ENCODE measurements at places on chromosomes 3 and 15. TPM values are rescaled to one million over a fixed set of nuclear protein-coding genes. Genes with fewer than 3 reads are reported as not detected.

The MESP2 gene
- 0.99 TPM for total RNA-seq

- no peak for DNase-seq
Measured at GRCh38 chr3:129836381-129837064, 57.0 kb downstream of the TMCC1 start.

GRCh38 chr15:66291816-66292570 is 1.4 kb upstream of the DIS3L start:
- DNase-seq: no peak

The MLF1 gene
- 11.8 TPM for total RNA-seq

DNA sequence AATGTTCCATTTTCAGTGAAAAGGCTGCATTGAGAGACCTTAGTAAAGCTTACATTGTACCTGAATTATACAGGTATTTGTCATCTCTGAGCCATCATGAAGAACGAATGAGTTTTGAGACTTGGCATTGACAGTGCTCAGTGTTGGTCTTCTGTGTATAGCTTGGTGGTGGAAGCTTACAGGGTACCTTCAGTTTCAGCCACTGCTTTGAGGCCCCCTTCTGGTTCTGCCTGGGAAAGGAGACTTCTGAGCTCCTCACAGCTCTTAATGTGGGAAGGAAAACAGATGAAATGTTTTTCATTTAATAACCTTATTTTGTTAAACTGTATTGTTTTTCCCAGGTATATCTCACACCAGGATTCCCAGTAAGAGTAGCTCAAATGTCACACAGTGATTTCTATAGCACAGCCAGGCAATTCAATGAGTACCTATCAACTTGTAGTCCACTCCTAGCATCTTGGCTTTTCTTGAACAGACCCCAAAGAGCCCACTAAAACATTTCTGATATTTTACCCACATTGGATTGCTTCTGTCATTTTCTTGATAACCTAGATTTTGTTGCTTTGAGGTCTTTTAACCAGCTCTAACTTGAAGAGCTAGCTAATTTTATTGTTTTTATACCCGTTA is 5.6 kb downstream of the SERPINI1 start:
- DNase-seq: peak; percentile 49

DNA sequence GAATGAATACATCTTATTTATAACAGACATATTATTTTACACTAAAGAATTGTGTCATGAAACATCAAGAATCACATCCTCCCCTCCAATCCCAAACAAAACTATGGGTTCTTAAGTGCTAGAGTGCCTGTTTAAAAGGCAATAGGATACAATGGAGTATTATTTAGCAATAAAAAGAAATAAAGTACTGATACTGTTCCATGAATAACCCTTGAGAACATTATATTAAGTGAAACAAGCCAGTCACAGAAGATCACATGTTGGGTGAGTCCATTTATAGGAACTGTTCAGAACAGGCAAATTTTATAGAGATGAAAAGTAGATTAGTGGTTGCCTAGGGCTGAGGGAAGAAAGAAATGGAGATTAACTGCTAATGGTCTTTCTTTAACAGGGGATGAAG is 86.5 kb downstream of the ANKRD28 start:
- no peak for DNase-seq

The AADACL2 gene
- under 0.01 TPM for total RNA-seq

DNA sequence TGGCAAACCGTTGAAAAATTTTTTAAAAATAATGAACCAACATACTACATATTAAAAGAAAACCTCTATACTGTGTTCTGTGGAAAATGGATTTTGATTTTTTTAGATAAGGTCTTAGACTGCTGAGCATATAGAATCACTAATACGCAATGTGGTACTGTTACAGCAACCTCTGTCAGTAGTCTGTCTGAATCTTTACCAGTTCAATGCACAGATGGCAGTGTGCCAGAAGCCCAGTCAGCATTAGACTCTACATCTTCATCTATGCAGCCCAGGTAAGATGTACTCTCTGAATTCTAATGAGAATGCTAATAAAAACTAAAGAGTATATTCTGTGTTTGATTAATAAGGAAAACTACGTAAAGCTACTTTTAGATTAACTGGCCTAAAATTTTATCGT is 31.3 kb upstream of the FAH start:
- DNase-seq: no peak

- DNase-seq: peak; percentile 61
Measured at GRCh38 chr15:67003586-67003985, 61.8 kb upstream of the SMAD3 start.

GRCh38 chr15:89172921-89173320 is 48.5 kb downstream of the RLBP1 start:
- DNase-seq: no peak

DNA sequence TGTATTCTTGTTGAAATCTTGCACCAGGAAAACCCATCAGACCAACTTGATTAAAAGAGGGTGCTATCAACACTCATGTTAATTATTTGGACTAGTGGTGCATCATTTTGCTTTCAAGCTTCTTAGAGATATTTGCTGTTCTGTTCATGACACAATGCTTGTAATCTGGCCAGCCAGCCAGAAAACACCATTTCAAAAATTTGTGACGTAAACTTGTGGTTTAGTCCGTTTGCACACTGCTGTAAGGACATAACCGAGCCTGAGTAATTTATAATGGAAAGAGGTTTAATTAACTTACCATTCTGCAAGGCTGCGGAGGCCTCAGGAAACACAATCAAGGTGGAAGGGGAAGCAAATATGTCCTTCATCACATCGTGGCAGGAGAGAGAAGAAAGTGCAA is 374.3 kb upstream of the TGFBR2 start:
- DNase-seq: peak; percentile 88

GRCh38 chr3:29333576-29333975 is 52.7 kb downstream of the RBMS3 start:
- DNase-seq: no peak

The TMEM212 gene
- total RNA-seq: not detected

DNA sequence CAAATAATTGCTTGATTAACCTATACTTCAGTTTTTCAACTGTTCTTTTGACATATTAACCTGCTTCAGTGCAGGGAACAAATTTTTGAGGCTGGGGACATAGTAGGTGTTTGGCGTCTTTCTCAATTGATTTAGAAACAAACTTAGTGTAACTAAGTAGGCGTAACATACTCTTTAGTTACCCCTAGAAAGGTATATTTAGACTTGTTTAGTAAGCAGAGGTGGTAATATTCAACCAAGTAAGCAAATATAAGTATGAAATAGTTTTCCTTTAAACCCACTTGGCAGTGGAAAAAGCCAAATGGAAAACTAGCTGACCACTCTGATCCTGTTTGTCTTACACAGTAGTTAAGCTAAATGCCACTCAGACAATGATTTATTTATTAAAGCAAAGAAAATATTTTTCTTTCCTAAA is 113.2 kb downstream of the MBNL1 start:
- no peak for DNase-seq

GRCh38 chr15:41939986-41940385 is 32.4 kb downstream of the EHD4 start:
- DNase-seq: no peak

- DNase-seq: no peak
Measured at GRCh38 chr3:65385805-65386204, 652.9 kb downstream of the MAGI1 start.

The AGBL1 gene
- total RNA-seq: not detected

The KNG1 gene
- total RNA-seq: not detected

GRCh38 chr3:72270072-72270681 is 485.2 kb upstream of the PROK2 start:
- DNase-seq: peak; percentile 99

The SRGAP3 gene
- total RNA-seq: 10.0 TPM

The FBXL22 gene
- total RNA-seq: 0.50 TPM

- no peak for DNase-seq
Measured at GRCh38 chr15:83449937-83450506, 2.9 kb downstream of the SH3GL3 start.

The SPINT1 gene
- under 0.01 TPM for total RNA-seq

The MAP2K5 gene
- total RNA-seq: 6.9 TPM

The C3orf18 gene
- 25.8 TPM for total RNA-seq

The CPLX3 gene
- total RNA-seq: not detected

DNA sequence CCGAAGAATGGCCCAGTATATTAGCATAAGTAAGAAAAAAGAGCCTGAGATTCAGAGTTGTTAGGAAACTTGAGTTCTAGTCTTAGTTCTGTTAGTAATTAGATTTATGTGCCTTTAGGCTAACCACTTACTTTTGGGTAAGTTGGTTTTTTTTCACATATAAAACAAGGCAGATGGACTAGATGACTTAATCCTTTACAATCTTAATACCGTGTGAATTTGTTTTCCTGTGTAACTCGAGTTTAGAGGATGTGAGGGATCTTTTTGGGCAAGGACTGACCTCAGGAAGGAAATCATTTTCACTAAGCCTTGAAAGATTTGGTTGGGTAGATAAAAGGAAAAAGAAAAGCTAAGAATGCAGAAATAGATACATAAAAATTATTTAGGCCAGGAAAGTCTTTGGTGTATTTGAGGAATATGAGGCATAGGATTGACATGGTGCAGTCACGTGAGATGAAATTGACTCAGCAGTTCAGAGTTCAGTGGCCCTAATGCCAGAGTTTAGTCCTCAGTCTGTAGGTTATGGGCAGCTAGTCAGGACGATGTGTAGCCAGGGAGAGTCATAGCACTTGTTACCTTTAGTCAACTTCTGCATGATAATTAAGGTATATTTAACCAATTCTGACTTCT is 34.6 kb downstream of the PAK2 start:
- DNase-seq: no peak

The WDR49 gene
- 0.26 TPM for total RNA-seq

DNA sequence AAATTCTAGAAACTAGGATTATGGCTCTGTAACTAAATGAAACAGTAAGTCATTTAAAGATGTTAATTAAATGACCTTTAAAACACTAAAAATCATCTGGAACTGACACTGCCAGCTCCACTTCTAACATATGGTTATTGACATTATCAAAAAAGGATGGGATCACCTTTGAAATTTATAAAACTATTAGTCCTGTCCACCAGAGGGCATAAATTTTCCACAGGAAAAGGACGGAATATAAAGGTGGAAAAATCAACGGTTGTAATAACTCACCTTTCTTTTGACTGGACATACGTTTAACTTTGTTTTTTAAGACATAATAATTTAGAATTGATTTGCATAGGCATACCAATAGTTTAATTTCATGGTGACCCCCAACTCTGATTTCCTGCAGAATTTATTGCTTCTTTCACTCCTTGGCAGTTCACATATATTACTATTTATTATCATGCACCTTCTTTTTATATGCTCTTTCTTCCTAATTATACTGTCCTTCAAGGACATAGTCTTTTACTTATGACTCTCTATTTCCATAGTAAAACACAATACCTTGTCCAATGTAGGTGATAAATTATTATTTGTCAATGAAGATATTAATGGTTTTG is 345.7 kb downstream of the CADM2 start:
- DNase-seq: peak; percentile 0

- DNase-seq: no peak
Measured at GRCh38 chr3:142366434-142366833, 81.4 kb downstream of the XRN1 start.

The LRTM1 gene
- total RNA-seq: not detected

The SI gene
- total RNA-seq: not detected

The NPAP1 gene
- not detected for total RNA-seq

- DNase-seq: no peak
Measured at GRCh38 chr15:52023169-52023922, 4.3 kb downstream of the MAPK6 start.

The GOLGA8Q gene
- total RNA-seq: 0.33 TPM

DNA sequence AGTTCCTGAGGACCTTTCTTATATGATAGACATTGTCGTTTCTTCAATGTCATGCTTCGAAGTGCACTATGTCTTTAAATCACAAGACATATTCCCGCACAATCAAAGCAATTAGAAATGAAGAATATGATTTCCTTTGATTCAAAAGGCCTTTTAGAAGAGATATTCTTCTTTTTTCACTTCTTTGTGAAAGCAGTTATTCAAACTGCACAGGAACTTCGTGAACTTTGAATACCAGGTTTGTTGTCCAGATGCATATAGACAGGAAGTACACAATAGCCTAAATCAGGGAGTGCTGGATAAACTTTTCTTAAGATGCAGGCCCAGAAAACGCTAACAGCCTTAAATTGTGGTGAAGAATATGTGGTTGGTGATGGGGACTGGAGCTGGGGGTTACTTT is 591.1 kb upstream of the NAALADL2 start:
- DNase-seq: no peak

- DNase-seq: no peak
Measured at GRCh38 chr15:92892201-92892555, 7.9 kb upstream of the CHD2 start.

DNA sequence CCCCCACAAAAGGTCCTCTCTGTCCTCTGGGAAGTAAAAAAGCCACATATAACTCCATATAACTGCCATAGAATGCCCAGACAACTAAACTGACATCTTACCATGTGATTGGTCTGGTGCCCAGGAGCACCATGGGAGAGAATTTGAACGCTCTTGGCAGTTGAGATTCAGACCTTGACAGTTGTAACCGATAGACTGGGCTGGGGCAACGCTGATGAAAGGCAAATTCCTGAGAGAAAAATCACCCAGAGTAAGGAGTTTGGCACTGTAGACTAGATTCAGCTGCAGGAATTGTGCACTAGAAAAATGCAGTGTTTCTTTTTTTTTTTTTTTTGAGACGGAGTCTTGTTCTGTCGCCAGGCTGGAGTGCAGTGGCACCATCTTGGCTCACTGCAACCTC is 240.5 kb downstream of the SOX2 start:
- DNase-seq: peak; percentile 79

DNA sequence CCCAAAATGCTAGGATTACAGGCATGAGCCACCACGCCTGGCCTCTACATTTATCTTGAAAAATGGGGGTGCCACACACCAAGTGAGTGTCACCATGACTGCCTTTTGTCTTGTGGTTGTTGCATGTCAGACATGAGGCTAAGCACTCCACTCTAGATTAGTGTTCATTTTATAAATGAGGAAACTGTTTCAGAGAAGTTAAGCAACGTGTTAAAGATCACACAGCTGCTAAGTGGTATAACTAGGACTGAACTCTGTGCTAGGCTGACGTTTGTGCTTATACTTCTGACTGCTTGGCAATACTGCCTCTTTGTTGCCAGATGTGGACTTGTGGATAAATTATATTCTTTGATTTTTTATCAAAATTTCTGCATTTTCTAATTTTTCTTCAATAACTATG is 50.8 kb upstream of the SMAD6 start:
- DNase-seq: no peak

- DNase-seq: no peak
Measured at GRCh38 chr3:109743981-109744380, 406.6 kb upstream of the DPPA4 start.

GRCh38 chr3:183264268-183264667 is 11.2 kb downstream of the B3GNT5 start:
- no peak for DNase-seq

GRCh38 chr3:190486533-190486864 is 27.4 kb upstream of the IL1RAP start:
- DNase-seq: no peak

GRCh38 chr3:133457025-133457424 is 57.2 kb downstream of the BFSP2 start:
- no peak for DNase-seq

GRCh38 chr15:31803388-31803884 is 226.9 kb upstream of the CHRNA7 start:
- DNase-seq: no peak
